Stimulated activated CD8-positive, alpha-beta memory T cell treated with anti-CD3 and anti-CD28 coated beads, Interleukin-4, amount 100 ng/mL, for 1 hour (primary cell): ENCODE measurements at places on chromosomes 12 and 14.

DNA sequence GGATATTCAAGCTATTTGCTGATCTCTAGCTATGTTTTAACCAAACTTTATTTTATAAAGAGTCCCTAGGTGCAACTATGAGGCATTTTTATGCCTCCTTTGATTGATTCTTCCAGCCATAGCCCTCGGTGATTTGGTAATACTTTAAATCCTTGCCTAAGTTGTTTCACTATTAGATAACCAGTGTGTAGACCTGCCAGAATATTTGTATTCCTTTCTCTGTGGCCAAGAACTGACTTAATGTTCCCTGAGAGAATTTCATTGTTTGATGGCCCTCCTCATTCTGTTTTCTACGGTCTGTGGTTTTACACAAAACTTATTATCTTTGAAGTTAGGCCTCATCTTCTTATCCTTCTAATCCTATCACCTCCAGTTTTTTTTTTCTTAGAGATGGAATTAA, 109.7 kb upstream of the MDGA2 start:
- no peak for DNase-seq

DNA sequence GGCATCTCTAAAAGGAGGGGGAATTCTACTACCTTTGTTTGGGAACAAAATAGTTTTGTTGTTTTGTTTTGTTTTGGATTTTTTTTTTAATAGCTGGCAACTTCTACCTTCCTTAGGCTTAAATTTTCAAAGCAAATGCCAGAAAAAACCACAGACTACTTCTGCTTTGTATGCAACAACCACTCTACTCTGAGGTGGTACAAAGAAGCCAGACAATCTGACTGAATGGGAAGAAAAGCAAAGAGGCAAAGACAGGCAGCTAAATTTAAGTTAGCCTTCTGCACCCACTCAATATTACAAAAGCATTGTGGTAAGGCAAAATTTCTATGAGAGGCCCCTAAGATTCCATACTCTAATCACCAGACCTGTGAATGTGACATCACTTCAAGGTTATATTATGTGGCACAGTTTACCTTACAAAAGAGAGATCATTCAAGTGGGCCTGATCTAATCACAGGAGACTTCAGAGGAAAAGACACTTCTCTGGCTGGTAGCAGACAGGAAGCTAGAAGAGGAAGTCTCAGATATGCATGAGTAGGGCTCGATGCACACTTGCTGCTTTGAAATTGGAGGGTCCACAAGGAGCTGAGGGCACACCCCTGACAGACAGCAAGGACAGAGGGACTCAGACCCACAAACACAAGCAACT, 566.6 kb downstream of the RPS29 start:
- DNase-seq, result no peak

GRCh38 chr12:114274131-114274530, 131.8 kb downstream of the TBX5 start:
- DNase-seq, result no peak

GRCh38 chr14:34104489-34105397, 153.9 kb upstream of the EGLN3 start:
- DNase-seq, result no peak

DNA sequence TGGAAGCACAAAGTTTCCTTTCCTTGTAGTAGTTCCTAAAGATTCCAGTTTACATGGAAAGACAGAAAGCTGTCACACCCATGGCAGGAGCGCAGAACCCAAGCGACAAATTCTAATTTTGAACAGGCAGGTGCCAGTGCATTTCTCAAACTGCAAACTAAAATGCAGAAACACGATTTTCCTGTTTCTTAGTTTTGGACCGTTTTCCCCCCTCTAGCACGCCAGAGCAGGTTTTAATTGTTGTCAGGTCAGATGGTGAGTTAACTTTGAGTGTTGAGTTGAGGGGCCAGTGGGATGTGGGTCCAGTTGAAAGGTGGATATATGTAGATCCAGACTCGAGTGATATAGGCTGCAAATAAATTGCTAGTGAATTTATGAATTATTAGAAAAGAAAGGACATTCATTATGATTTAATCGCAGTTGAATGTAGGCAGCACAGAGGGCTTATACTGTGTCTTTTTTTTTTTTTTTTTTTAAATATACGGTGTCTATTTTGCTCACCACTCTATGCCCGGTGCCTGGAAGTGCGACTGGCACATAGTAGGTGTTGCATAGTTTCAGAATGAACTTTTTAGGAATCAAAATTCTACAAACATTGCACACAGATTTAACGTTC, 909 bp upstream of the ETFBKMT start:
- no peak for DNase-seq

- no peak for DNase-seq
Measured at GRCh38 chr14:97806891-97807290, 1009.7 kb downstream of the VRK1 start.

DNA sequence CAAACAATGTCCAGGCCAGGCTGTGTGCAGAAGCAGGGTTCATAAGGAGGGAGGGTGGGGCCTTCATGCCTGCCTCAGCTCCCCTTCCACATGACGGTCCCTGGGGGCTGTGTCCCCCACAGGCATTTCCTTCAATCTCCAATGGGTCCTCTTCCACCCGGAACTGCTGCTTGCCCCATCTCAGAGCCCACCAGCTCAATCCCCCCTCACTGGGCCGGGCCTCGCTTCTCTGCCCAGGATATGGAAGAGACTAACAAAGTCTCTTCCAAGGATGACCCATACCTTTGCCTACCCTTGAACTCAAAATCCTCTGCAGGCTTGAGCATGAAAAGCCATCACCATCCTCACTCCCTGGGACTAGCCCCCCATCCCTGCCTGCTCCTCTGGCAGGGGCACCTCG, 28.4 kb upstream of the FAM181A start:
- no peak for DNase-seq

- no peak for DNase-seq
Measured at GRCh38 chr12:4506870-4507269, 31.8 kb upstream of the RAD51AP1 start.

DNA sequence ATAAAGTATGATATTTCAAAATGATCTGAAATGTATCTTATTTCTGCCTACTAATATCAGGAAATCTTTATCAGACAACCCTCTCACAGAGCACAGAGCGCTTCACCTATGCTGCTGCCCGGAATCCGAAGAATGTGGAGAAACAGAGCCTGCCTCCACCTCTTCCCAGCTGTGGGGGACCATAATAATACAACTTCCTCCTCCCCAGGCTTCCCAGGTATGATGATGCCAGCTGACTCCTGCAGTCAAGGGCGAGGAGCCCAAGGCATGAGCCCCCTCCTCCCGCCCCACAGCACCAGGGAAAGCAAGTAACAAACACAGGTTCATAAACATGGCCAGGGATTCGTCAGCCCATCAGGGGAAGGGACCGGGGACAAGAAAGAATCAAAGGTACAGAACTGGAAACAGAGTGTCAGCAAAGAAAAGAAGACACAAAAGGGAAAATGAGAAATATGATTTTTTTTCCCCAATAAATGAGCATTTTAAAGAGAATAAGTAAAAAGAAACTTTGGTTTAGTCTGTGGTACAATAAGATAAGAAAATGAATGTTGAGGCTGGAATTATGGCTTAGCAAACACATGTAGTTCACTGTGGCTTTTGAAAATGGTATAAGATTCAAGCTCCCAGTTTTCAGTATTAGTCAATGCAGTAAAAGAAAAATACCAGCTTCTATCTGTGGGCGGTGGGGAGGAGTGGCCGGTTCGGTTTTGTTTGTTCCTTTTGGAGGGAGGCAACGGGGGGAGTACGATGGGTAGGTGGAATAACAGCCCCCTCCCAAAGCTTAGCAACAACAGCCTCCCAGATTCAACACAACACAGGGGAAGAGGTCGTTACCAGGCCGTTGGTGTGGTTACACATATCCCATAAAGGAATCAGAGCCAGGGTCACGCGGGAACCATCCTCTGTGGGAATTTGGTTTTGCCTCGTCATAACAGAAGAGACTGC, 68.3 kb downstream of the SETD3 start:
- DNase-seq, result no peak

DNA sequence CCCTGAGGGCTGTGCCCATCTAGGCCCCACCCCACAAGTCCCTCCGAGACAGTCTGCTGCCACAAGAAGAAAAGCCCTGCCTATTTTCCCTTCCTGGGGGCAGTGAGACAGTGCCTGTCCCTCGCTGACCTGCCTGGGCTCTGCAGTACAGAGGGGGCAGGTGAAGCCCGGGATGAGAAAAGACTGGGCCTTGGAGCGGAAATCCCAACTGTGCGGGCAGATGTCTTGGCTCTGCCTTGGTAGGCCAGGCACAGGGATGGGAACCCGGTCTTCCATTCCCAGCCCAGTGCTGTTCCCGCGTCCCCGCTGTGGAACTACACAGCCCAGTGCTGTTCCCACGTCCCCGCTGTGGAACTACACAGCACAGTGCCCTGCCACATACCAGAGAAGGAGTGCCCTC, 12.8 kb upstream of the NXPH4 start:
- DNase-seq, result no peak

DNA sequence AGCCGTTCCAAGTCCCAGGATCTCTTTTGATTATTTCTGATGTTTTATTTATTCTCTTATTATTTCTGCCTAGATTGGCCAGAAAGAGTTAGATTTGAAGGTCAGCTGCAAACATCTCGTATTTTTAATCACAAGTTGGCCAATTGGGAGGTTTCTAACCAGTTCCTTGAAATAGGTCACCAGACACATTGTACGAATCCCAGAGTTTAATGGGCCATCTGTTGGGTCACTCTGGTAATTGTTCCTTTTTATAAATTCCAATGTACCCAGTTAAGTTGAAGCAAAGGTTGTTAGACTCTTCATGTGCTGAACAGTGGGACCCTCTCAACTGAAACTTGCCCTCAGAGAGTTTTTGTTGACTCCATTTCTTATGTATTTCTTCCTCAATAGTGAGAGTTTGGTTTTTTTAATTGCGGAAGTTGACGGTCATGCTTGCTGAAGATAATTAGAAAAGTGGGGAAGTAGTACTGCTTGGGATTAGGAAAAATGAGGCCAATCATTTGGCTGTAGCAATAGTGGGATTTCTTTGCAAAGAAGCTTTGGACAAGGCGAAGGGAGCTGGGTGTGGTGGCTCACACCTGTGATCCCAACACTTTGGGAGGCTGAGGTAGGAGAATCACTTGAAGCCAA, 382.7 kb upstream of the RGS6 start:
- DNase-seq, result no peak

DNA sequence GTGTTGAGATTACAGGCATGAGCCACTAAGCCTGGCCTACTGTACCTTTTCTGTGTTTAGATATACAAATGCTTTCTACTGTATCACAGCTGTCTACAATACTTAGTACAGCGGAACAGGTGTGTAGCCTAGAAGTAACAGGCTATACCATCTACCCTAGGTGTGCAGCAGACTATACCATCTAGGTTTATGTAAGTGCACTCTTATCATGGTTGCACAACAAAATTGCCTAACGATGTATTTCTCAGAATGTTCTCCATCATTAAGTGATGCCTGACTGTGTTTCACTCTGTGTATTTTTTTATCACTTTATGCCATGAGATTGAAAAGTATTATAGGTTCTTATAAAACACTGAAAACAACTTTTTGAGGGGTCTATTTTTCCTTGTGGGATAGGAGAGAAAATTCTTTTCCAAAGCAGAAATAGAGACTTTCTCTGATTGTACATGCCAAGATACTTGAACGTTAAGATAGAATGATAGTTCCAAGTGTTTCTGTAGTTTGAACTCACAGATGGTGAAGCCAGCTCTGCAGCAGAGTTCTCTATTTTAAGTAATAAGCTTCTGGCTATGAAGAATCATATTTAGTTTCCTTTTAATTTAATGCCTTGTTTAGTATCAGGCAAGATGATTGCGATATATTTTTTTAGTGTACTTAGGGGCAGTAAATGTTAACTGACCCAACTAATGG, 17.0 kb downstream of the TMPRSS12 start:
- no peak for DNase-seq

DNA sequence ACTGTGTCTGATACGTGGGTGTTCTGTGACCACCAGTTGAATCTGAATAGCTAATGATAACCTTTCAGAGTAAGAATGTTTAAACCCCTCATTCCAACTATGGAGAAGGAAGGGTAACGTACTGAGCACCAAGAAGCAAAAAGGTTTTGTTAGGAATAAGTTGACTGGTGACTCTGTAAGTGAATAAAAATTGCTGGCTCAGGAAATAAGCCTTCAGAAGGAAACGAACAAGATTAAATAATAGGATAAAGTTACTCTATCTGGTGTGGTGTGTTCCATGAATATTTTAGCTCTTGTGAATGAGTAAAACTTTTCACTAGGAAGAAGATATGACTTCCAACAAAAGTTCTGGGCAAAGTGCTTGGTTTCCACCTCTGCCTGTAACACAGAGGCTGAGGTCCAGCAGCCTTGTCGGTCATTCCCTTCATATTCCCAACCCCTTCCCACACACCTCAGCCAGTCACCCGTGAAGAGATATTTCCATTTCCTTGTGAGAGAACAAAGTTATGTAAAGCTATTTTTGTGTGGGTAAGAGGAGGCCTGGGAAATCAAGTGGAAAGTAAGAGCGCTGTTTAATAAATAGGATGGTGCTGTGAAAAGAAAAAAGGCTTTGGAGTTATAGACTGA, 47.1 kb downstream of the ARF6 start:
- no peak for DNase-seq

- DNase-seq, result no peak
Measured at GRCh38 chr12:111758120-111758561, 8.6 kb upstream of the ALDH2 start.

GRCh38 chr14:35229084-35229791, 62.9 kb upstream of the PSMA6 start:
- no peak for DNase-seq

GRCh38 chr14:52365071-52365470, 51.0 kb downstream of the PTGER2 start:
- no peak for DNase-seq

GRCh38 chr12:113071135-113072112, 14.9 kb downstream of the DTX1 start:
- no peak for DNase-seq

GRCh38 chr14:35196571-35196970, 74.2 kb downstream of the PRORP start:
- DNase-seq, result no peak

DNA sequence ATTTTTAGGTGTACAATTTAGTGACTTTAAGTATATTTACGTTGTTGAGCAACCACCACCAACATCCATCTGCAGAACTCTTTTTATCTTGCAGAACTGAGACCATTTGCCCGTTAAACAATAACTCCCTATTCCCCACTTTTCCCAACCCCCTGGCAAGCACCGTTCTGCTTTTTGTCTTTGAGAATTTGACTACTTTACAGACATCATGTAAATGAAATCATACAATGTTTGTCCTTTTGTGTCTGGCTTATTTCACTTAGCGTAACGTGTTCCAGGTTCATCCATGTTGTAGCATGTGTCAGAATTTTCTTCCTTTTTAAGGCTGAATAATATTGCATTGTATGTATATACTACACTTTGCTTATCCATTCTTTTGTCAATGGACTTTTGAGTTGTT, 201.5 kb downstream of the DACT1 start:
- DNase-seq, result no peak
